Heart right ventricle (tissue), 16 donors: ENCODE measurements at places on chromosomes 13 and 19. TPM values are rescaled to one million over a fixed set of nuclear protein-coding genes. Genes with fewer than 3 reads are reported as not detected.

CRX gene
- total RNA-seq: not detected

FFAR1 gene
- not detected for total RNA-seq

FAM124A gene
- 8.0 TPM for total RNA-seq

SBK3 gene
- total RNA-seq: 2.0 TPM

SPC24 gene
- 3.0 TPM for total RNA-seq

GRCh38 chr19:41744850-41745249 is 10.5 kb upstream of the CEACAM6 start:
- H3K36me3 ChIP-seq: no peaks in the 10 kb centered on the region
- H3K4me3 ChIP-seq: no peak overlapping the region
- no peaks in the 10 kb centered on the region for H3K4me1 ChIP-seq
- peaks cover 65% of the 10 kb centered on the region for H3K27me3 ChIP-seq
- DNase-seq: no peak

DNA sequence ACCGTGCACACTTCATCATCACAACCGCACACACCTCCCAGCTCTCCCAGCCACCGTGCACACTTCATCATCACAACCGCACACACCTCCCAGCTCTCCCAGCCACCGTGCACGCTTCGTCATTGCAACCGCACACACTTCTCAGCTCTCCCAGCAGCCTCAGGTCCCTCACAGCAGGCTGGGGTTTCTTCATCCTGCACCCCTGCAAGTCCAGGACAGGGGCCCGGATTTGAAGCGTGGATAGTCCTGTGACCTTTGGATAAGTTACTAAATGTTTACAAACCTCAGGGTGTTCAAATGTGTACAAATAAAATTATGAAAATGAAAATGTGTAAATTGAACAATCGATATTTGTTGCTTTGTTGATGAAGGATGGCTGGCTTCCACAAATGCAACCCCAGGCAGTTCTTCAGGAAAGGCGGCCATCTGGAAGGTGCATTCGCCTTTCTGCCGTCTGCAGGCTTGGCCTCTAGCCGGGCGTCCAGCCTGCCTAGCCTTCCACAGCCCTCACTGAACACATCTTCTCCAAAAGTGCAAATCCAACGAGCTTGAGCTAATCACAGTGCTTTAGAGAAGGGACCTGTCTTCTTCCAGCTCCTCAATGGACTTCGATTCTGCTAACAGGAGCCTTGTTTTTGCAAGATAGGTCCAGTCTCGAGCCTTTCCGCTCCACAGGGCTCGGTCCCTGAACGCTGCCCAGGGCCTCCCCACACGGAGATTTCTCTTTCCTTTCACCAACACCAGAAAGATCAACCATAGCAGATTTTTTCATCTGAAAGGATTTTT is 74.2 kb downstream of the SPACA7 start:
- no peak overlapping the region for H3K4me3 ChIP-seq
- no peaks in the 10 kb centered on the region for H3K27me3 ChIP-seq
- no peak overlapping the region for H3K27ac ChIP-seq
- H3K4me1 ChIP-seq: no peaks in the 10 kb centered on the region
- H3K36me3 ChIP-seq: no peaks in the 10 kb centered on the region

- H3K27ac ChIP-seq: peak overlapping the region; percentile 99
- no peak for DNase-seq
- peak overlapping the region; percentile 79 for H3K4me3 ChIP-seq
- peaks cover 29% of the 10 kb centered on the region for H3K4me1 ChIP-seq
Measured at GRCh38 chr19:58545286-58546018, 1.6 kb downstream of the TRIM28 start.

DNA sequence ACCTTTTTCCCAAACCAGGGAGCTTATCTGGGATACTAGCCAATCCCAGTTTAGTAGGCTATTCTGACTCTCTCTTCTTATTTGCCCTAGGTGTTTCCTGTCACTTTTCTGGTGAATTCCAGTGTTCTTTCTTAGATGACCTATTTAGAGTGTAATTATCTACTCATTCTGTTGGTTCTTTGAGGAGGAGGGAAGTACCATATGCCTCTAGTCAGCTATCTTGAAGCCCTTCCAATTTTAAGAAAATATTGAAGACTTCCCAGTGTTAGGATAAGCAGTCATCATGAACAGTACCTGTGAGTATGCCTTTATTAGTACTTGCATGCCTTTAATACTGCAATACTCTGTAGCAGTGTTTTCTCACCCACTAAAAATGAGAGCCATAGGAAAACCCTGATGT is 724.3 kb upstream of the SLITRK1 start:
- H3K4me1 ChIP-seq: no peaks in the 10 kb centered on the region
- H3K27ac ChIP-seq: no peak overlapping the region
- no peaks in the 10 kb centered on the region for H3K36me3 ChIP-seq
- no peak overlapping the region for H3K4me3 ChIP-seq
- no peak for DNase-seq

- H3K27me3 ChIP-seq: no peaks in the 10 kb centered on the region
- no peaks in the 10 kb centered on the region for H3K36me3 ChIP-seq
- no peak overlapping the region for H3K27ac ChIP-seq
- no peak overlapping the region for H3K4me3 ChIP-seq
Measured at GRCh38 chr13:80547885-80548825, 207.2 kb upstream of the SPRY2 start.

GRCh38 chr19:41189425-41190065 is 3.5 kb upstream of the CYP2S1 start:
- H3K36me3 ChIP-seq: no peaks in the 10 kb centered on the region
- DNase-seq: no peak
- peaks cover 4% of the 10 kb centered on the region for H3K4me1 ChIP-seq
- no peak overlapping the region for H3K27ac ChIP-seq
- H3K27me3 ChIP-seq: peaks cover 74% of the 10 kb centered on the region

- no peaks in the 10 kb centered on the region for H3K36me3 ChIP-seq
- peak; percentile 74 for DNase-seq
- H3K27ac ChIP-seq: peak overlapping the region; percentile 49
- H3K4me3 ChIP-seq: peak overlapping the region; percentile 74
Measured at GRCh38 chr13:52850396-52851136, 2.1 kb upstream of the PCDH8 start.

- no peaks in the 10 kb centered on the region for H3K36me3 ChIP-seq
- H3K4me3 ChIP-seq: no peak overlapping the region
- H3K4me1 ChIP-seq: peaks cover 21% of the 10 kb centered on the region
Measured at GRCh38 chr19:1931445-1931844, 9.5 kb upstream of the CSNK1G2 start.

DNA sequence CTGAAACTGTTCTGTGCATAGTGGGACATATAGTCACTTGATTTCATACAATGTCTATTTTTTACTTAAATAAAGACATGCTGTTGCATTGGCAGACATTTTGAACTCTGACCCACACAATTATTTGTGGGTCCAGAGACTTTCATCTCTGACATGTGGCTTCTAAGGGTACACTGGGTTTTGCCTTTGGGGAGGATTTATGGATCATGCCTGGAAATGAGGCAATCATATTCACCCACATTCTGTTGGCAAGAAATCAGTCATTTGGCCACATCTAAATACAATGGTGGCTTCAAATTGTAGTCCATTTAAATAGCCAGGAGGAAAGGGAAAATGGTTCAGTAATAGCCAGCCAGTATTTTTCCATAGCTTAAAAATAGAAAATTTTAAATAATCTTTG is 238.3 kb upstream of the KLF12 start:
- H3K4me3 ChIP-seq: no peak overlapping the region
- no peak for DNase-seq
- H3K4me1 ChIP-seq: no peaks in the 10 kb centered on the region
- no peak overlapping the region for H3K27ac ChIP-seq
- H3K27me3 ChIP-seq: no peaks in the 10 kb centered on the region
- no peaks in the 10 kb centered on the region for H3K36me3 ChIP-seq

DNA sequence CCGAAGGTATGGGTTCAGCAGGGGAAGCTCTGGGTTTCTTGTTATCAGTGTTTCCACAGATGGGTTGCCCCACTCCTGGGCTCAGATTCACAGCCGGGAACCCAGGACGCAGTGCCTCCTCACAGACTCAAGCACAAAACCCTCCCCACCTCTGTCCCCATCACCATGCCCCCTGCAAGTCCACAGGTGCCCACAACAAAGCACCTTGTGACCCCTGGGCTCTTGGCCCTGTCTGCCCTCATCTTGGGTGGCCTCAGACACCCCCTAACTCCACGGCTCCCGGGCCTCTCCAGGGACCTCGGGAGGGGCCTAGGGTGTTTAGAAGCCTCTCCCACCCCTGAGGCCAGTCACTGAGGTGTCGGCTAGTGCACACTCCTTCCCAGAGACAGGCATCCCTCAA is 231.7 kb downstream of the TUBA3C start:
- H3K27me3 ChIP-seq: no peaks in the 10 kb centered on the region
- H3K4me3 ChIP-seq: no peak overlapping the region
- DNase-seq: no peak
- H3K27ac ChIP-seq: no peak overlapping the region
- H3K36me3 ChIP-seq: no peaks in the 10 kb centered on the region

DNA sequence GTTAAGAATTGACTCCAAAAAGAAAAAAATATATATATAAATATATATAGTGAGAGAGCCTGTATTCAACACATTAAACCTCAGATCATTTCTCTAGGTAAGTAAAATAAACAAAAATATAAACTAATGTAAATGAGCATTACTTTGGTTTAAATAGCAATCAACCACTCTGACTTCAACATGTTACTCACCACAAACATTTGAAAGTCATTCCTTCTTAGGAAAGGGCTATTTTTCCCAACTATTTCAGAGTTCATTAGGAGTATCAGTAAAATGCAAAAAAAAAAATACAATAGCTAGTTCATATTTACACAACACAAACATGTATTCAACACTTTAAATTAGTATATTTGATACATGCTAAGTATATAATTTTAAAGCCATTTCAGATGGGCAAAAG is 40.5 kb downstream of the KLF12 start:
- H3K27ac ChIP-seq: no peak overlapping the region
- peaks cover 10% of the 10 kb centered on the region for H3K4me1 ChIP-seq
- no peak for DNase-seq

GRCh38 chr19:16778796-16779411 is 50.3 kb upstream of the SIN3B start:
- DNase-seq: peak; percentile 20
- H3K27ac ChIP-seq: no peak overlapping the region
- no peaks in the 10 kb centered on the region for H3K4me1 ChIP-seq
- peaks cover 5% of the 10 kb centered on the region for H3K27me3 ChIP-seq
- no peak overlapping the region for H3K4me3 ChIP-seq

DNA sequence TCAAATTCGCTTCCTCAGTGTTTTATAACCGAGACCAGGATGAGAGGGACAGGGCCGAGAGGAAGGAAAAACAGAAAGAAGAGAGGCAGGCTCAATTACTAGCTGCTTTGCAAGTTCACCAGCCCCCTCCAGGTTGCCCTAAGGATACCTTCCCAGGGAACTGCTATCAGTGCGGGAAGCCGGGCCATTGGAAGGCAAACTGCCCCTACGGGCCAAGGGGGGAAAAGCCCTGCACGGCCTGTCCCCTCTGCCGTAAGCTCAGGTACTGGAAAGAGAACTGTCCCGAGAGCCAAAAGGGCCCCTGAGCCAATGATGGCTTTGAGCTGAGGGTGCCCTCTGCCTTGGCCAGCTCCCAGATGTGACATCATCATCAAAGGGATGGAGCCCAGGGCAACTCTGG is 3.2 kb upstream of the ERVV-1 start:
- H3K4me1 ChIP-seq: no peaks in the 10 kb centered on the region
- H3K4me3 ChIP-seq: no peak overlapping the region
- peaks cover 14% of the 10 kb centered on the region for H3K27me3 ChIP-seq
- no peak for DNase-seq
- no peak overlapping the region for H3K27ac ChIP-seq
- H3K36me3 ChIP-seq: no peaks in the 10 kb centered on the region

- H3K27me3 ChIP-seq: no peaks in the 10 kb centered on the region
- DNase-seq: peak; percentile 41
- peaks cover 43% of the 10 kb centered on the region for H3K4me1 ChIP-seq
- peak overlapping the region; percentile 57 for H3K4me3 ChIP-seq
- no peaks in the 10 kb centered on the region for H3K36me3 ChIP-seq
- H3K27ac ChIP-seq: peak overlapping the region; percentile 79
Measured at GRCh38 chr19:40466219-40466984, 399 bp upstream of the SPTBN4 start.

GRCh38 chr19:827710-828321 is at the start of gene AZU1:
AZU1 (plus strand) TSS chr19:827837; CDS start chr19:827847, 10 bp downstream.
- H3K36me3 ChIP-seq: no peaks in the 10 kb centered on the region
- no peak within 1 kb of the TSS for H3K27ac ChIP-seq
- H3K4me3 ChIP-seq: no peak within 1 kb of the TSS
- H3K4me1 ChIP-seq: no peaks in the 10 kb centered on the region
- DNase-seq: no peak
- H3K27me3 ChIP-seq: peaks cover 11% of the 10 kb centered on the region

DNA sequence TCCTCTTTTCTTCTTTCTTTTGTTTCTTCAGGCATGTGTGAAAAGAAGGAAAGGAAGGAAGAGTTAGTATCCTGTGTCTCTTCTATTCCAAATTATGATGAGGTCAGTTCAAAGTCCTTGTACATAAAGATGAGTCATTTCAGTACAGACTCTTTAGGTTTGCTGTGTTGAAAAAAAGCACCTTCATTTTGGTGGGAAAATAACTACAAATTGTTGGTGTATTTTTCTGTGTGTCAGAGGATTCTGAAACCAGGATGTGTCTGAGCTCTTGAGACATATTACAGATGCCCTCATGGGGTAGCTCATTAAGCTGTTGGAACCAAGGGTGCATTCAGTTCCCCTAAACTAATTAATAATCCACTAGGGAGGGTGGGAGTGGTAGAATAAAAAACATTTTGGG is 5.8 kb upstream of the HSPH1 start:
- H3K4me3 ChIP-seq: no peak overlapping the region
- no peaks in the 10 kb centered on the region for H3K36me3 ChIP-seq
- DNase-seq: no peak
- no peaks in the 10 kb centered on the region for H3K4me1 ChIP-seq
- no peaks in the 10 kb centered on the region for H3K27me3 ChIP-seq

DNA sequence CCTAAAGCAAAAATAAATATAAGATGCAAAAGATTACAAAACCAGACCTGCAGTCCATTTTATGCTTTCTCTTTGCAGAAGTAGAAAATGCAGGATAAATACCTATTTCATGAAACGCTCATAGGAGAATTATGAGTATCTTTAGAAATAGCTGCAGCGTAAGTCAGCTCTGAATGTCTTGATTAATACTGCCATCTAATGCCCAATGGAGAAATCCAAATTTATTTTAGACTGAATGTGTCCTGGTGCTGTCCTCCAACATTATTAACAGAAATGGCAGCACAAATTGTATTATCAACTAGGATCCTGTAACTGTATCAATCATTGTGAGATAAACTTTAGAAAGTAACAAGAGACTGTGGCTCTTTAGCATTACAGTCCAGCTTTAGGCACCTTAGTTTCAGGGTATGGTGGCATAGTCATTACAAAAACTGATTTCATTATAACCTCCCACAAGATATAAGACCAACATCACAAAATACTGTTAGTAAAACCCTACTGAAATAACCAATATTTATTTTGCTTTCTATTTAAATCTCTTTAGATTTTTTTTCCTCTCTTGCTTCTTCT is 162.1 kb upstream of the MIR17HG start:
- no peak overlapping the region for H3K4me3 ChIP-seq
- H3K4me1 ChIP-seq: no peaks in the 10 kb centered on the region
- H3K27me3 ChIP-seq: peaks cover 13% of the 10 kb centered on the region
- DNase-seq: no peak

DNA sequence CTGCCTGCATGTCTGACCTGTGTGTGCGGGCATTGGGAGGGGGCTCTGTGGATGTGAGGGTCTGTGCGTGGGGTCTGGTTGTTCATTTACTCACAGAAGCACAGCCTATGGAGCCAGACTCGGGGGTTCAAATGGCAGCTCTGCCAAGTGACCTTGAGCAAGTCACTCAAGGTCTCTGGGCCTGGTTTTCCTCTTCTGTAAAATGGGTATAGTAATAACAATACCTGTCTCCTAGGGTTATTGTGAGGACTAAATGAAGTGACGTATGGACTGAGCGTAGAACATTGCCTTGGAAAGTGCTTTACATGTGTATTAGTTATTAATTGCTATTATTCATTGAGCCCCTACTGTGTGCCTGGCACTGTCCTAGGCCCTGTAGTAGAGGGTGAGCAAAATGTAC is 24.4 kb downstream of the CKM start:
- no peak for DNase-seq
- H3K27ac ChIP-seq: no peak overlapping the region
- H3K36me3 ChIP-seq: peaks cover 67% of the 10 kb centered on the region
- H3K4me1 ChIP-seq: no peaks in the 10 kb centered on the region
